Central memory CD4-positive, alpha-beta T cell (primary cell): ENCODE measurements at places on chromosomes 3 and 15.

- no peak for DNase-seq
Observed at GRCh38 chr3:100609305-100609704, at the start of gene ADGRG7. Gene ADGRG7 (plus strand): TSS chr3:100609601. CDS start chr3:100609857, 256 bp downstream.

DNA sequence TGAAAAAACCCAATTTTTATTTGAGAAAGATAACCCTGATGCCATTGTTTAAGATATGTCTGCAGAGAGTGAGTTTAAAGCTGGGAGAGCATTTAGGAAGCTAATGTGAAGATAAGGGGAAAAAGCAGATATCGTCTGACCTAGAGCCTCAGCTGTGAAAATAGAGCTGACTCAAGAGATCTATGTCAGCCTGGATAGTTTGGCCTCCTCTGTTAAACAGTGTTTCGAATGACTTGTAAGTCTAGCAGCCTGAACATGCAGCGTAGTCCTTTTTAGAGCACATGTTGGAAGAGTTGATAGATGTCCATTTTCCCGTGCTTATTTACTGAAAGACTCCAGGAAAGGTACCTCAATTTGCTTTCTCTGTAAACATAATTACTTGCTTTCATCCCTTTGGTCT is 48.1 kb downstream of the ALCAM start:
- DNase-seq: no peak

GRCh38 chr3:58026598-58026997 is 18.4 kb downstream of the FLNB start:
- no peak for DNase-seq

DNA sequence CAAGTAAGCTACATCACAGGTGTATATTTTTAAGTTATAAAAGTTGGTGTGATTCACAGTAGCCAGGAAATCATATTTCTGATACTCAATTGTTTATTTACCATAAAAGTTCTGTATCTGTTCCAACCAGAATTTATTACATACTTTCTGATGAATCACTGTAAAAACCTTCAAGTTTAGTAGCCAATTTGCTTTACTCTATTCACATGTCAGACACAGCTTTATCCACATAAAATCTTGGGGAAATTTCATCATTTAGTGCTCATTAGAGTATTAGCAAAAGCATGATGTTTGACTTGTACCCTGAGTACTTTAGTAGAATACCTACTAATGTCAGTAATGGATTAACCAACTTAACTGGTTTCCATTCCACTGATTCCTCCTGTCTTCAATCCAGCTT is 249.8 kb downstream of the POLQ start:
- no peak for DNase-seq

DNA sequence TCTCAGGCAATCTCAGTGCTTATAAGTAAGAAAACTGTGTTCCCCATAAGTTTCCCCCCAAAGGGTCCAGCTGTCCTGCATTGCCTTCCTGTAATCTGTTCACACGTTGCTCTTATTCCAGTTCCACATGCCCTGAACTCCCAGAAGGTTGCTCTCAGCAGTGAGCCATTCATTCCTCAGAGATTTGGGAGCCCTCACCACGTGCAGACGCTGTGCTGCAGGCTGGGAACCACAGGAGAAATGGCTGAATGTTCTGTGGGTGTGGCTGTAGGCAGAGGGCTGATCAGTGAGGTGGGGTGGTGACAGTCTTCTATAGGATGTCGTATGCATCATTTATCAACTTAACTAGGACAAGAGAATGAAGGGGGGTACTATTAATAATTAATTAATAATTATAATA is 3.3 kb upstream of the THSD4 start:
- no peak for DNase-seq

DNA sequence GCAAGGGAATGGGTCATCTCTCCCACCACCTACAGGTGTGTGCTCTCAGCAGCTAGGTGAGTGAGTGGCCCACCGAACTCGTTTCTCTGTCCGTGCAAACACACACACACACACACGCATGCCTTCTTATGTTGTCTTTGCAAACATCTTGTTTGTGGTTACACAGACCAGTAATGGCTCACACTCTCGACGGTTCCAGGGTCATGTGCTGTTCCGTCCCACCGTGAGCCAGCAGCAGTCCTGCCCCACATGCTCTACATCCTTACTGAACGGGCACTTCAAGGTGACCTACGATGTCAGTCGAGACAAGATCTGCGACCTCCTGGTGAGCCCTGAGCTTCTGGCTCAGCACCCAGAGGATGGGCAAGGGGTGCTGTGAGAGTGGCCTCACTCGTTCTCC is 4.3 kb downstream of the ITIH1 start:
- DNase-seq: no peak

DNA sequence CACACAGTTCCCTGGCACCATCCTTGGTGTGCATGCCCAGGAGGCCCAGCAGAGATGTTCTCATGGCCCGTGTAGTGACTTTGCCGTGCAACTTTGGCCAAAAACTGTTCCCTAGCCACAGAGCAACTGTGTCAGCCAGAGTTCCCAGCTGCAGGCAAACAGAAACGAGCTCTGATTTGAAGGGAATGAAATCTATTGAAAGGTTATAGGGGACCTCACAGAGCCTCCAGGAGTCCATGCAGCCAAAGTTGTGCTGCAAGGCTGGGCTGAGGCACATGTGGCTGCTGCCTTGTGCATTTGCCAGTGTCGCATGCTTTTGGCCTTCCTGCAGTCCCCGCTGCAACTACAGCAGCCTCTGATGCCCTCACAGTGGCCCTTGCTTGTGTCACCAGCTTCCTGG is 70.5 kb downstream of the PLXNA1 start:
- DNase-seq: no peak

DNA sequence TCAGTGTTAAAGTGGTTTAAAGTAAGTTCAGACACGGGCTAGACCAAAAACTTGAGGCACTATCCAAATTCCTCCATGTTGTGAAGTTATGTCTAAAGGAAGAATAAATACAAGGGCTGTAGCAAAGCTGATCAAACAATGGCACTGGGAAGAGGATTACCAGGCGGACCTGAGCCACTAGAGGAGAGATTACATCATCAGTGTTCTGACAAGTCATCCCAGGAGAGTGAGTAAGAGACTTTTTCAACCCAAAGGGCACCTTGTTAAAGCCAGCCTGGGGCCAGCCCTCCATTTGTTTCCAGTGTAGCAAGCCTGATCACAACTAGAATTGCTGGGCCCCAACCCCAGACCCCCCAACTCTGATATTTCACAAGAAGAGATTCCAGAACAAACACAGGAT is 166.9 kb downstream of the DCLK3 start:
- DNase-seq: no peak

DNA sequence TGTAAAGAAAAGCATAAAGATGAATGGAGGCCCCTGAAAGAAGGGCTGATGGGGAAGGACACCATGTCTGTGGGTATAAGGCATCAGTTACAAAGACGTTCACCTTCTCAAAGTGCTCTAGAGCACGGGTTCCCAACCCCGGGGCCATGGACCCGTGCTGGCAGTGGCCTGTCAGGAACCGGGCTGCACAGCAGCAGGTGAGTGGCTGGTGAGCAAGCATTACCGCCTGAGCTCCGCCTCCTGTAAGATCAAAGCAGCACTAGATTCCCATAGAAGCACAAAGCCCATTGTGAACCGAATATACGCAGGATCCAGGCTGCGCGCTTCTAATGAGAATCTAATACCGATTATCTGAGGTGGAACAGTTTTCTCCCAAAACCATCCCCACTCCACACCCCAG is 25.7 kb downstream of the MYO1E start:
- no peak for DNase-seq

- DNase-seq: no peak
Observed at GRCh38 chr15:60635507-60636352, 156.8 kb upstream of the ICE2 start.

DNA sequence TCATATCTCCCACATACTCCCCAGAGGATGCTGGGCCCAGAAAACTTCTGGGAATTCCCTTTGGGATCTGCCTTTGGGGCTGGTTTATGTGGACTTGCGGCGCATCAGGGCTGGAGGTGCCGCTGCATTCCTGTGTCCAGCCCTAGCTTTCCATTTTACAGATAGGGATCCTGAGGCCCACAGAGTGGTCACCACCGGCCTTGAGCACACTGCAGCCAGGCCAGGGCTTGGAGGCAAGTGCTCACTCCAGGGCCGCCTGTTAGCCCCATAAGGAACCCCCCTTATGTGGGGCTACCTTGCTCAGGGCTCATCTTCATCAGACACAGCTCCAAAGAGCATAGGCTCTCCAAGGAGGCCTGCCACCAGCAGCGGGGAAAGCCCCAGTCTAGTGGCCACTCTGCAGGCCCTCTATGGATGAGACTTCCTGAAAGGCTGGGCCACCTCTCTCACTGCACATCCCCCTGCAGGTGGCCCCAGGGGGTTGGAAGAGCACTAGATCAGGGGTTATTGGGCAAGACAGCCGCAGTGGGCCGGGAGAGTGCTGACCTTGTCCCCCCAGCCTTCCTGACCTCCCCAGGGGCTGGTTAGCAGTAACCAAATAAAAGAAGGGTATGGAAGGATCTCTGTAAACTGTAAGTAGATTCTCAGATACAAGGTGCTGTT is 9.2 kb upstream of the ATP2B2 start:
- DNase-seq: no peak

DNA sequence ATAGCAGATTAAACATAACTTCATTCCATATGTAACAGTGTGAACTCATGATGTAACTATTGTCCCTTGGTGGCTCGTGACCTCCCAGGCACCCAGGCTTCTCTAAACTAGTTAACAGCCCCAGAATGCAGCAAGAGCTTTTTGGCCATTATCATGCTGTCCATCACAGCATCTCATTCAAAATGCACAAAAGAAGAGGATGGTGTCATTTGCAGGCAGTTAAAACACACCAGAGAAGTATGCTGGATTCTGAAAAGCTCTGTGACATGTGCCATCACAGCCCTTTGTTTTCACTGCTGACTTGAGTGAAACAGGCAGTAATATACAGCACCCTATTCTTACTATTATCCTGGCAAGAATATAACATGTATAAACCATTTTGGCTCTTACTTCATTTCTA is 117.6 kb upstream of the CHMP2B start:
- DNase-seq: no peak

DNA sequence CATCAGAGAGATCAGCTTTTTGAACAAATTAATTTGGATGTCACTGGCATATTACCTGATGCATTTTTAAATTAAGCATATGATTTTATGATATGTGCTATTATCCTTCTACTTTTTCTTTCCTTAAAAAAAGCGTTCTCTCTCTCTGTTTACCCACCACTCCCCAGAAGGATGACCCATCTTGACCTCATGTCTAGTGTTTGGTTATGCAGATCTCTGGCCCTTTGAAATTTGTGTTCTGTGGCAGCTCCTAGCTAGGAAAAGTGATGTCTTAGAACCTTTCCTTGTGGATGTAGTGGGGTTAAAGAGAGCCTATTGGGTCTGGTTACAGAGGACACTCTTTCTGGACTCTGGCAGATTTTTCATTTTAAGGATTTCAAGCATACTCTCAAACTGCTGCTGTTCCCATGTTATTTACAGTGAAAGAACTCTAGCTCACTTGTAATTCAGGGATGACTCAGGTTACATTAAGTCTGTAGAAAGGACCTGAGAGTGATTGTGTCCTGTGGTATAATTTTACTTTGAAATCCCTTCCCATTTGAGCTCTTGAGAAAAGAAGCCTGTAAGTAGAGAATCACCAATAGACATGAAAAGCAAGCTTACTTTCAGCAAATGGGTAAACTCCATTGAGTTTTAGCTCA is 23.8 kb downstream of the ARHGEF26 start:
- DNase-seq: no peak

GRCh38 chr15:37076543-37076942 is 23.8 kb downstream of the MEIS2 start:
- DNase-seq: no peak

GRCh38 chr3:122907471-122907870 is 112.6 kb downstream of the SLC49A4 start:
- no peak for DNase-seq

DNA sequence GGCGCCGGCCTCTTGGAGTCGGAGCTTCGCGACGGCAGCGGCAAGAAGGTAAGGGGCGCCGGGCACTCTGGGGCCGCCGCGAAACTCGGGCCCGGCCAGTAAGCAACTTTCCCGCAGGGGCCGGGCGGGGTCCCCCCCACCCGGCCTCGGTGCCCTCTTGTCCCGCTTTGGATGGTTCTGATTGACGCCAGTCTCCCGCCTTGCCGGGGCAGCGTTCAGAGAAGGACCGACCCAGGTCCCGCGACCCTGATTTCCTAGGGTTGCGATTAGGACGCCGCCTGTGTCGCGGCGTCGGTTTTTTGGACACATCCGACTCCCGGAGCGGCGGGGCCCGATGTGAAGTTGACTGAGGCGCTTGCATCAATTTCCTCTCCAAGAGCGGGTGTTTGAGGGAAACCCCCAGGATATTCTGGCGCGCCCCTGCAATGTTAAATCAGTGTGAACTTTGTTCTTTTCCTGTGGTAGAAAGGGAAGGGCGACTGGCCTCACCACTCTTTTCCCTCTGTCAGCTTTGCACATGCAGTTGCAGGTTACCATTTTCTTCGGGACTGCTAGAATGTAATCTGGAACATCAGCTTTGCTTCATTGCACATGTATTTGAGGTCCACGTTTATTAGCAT is 755 bp downstream of the PDE8A start:
- DNase-seq: peak; percentile 67

DNA sequence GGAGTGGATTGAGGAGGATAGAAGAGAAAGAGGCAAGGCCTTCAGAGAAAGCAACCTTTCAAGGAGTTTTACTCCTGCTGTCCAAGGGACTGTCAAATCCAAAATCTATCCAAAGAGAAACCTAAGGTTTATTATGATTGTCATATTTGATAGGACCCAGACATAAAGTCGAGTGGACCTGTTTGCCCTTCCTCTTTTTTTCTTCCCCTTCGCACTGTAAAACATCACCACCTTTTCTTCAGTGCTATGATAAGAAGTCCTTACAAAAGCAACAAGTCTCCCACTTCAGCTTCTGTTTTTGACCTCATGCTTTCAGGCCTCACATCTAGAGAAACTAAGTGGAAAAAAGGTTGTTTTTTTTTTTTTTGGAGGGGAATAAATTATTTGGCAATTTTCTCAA is 73.0 kb downstream of the TRPC1 start:
- DNase-seq: no peak

DNA sequence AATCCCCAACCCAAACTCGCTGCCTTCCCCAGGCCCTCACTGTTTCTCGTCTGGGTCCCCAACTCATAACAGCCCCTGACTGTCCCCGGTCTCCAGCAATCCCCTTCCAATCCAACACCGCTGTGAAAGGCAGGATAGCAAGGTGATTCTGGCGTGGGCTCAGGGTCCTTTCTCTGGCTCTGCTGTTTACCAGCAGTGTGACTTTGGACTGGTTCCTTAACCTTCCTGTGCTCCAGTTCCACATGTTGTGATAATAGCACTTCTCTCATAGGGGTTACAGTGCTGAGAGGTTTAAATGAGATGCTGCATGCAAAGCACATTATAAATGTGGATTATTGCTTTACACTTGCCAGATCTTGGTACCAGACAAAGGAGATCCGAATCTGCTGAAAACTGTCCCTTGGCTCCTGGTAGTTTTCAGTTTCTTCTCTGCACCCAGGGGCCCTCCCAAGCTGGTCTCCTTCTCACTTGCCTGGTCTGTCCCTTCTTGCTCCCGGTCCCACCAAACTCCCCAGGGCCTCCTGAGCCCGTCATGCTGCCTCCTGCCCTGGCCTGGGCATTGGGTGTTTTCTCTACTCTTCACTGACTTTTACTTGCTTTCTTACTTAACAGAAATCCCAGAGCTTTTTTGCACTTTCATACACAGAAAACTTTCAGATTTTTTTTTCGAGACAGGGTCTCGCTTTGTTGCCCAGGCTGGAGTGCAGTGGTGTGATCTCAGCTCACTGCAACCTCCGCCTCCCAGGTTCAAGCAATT is 26.8 kb upstream of the CYP11A1 start:
- no peak for DNase-seq
